ENCODE measurements at places on chromosomes 2 and 18.
A peak's percentile ranks its signal among the peaks of the same experiment; 100 is the strongest.

GRCh38 chr2:239233576-239233975, 167.2 kb downstream of the HDAC4 start:
- no peak for DNase-seq

- DNase-seq, result no peak
Observed at GRCh38 chr18:35467624-35468016, 30.1 kb downstream of the INO80C start.

DNA sequence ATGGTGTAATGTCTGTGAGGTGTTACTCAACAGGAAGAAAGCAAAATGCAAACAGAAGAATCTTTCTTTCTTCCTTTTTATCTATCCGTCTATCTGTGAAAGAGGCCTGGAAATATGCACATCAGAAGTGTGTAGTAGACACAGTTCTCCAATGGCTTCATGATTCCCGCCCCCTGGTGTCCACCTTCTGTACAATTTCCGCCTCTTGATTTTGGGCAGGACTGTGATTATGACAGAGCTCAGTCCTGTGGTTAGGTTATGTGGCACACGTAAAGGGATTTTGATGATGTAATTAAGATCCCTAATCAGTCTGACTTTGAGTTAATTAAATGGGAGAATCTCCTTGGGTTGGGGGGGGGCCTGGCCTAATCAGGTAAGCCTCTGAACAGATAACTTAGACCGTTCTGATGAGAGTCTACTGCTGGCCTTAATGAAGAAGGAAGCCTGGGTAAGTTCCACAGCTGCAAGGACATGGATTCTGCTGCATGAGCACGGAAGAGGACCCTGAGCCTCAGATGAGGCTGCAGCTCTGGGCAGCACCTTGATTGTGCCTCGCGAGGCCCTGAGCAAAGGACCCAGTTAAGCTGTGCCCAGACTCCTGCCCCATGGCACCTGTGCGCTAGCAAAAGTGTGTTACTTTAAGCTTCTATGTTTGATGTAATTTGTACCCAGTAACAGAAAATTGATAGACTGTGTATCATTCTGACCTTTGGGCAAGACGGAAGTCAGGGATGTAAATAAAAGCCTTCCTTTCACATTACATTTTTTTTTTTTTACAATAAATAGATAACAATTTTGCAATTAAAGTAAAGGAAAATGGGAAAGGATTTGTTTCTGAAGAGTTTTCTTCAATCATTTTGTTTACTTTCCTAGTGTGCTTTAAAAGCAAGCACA, 11.3 kb upstream of the KCNF1 start:
- DNase-seq, result peak; percentile 38

DNA sequence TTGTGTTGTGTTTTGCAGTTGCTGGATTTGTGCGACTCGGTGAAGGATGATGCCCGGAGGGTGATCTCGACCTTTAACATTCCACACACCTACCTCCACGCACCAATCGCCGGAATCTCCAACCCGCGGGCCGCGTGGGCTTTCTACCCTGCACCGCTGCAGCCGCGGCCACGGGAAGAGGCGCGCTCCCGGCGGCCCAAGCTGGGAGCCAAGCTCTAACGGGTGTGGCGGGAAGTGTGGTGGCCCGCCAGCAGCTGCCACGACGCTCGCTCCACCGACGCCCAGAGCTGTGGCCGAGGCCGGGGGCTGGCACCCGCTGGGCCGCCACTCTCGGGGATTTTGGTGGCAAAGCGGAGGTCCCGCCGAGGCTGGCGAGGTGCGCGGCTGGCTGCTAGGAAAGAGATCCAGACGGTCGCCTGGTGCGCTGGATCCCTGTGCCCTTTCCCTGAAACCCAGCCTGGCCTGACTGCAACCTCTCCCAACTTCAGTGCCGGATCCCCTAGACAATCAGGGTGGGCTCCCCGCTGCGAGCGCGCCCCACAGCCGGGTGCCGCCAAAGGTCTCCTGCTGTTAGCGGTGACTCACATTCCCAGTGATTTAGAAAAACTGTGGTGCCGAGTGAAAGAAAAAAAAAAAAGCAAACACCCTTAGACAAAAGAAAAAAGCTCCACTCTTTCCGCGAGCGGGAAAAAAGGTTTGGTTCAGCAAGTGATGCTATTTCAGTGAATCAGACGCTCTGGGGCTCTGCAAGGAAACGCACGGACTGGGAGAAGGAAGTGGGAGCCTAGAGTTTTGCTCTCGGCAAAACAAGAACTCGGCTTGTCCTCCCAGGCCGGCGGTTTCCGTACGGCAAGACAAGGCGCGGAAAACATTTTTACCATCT, 2.9 kb upstream of the BCL2L11 start:
- peak; percentile 67 for DNase-seq

DNA sequence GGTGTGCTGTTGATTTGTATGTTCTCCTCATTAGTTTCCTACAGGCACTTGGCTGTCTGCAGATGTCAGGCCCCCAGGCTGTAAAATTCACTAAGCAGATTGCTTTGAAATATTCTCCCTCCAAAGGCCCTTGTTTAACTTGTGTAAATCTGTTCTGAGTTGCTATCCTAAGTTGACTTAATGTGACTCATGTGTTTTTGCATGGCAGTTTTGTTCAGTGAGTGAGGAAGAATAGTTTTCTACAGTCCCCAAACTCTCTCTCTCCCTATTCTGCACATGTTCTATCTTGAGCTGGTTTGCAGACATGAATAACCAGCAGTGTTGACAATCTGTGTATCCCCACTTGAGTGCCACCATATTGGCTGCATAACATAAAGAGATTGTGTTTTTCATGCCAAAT, 1005.4 kb upstream of the DDX18 start:
- no peak for DNase-seq

- no peak for DNase-seq
Observed at GRCh38 chr2:197054437-197054836, 127.9 kb upstream of the PGAP1 start.

DNA sequence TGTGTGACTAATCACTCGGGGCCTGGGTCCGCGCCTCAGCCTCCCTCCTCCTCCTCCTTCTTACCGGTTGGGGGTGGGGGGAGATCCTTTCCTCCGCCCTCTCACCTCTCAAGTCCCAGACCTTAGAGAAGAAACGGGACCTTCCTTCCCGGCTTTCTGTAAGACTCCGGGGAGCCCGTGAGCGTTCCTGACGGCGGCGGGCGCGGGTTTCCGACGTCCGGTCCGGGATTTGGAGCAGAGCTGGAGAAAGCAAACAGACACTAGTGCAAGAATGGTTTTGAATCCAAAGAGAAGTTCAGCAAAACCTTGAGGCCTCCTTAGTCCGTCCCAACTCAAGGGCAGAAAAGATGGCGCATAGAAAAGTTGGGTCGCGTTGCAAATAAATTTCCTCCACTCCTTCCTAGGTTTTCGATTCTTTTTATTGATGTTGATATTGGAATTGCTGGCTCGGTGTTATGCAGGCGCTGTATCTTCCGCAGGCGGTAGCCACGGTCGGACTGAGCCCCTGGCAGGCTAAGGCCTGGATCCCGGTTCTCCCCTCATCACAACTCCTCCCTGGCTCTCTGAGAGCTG, 2.0 kb downstream of the DLX1 start:
- no peak for DNase-seq

DNA sequence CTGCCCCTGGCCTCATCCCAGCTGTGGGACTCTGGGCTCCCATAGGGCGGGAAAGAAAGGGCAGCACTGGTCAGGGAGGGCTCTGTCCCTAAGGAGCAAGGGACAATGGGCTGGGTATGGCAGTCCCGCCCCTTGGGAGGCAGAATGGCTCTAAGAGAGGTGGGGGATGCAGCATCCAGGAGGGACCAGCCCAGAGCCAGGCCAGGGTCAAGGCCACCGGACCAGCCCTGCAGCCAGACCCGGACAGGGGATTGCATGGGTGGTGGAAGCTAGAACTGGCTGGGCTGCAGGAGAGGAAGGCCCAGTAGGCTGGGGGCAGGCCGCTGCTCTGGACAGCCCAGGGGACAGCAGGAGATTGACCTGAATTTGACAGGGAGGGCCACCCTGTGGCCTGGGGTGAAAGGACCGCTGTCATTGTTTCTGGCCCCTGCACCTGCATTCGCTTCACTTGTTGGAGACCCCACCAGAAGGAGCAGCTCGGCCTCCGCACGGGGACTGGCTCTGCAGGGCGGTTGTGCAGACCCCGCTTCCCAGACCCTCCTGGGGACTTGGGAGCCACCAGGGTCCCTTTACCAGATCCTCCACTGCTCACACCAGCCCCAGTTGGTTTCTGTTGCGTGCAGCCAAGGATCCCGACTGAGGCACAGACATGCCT, 14.6 kb downstream of the RAMP1 start:
- DNase-seq, result no peak

DNA sequence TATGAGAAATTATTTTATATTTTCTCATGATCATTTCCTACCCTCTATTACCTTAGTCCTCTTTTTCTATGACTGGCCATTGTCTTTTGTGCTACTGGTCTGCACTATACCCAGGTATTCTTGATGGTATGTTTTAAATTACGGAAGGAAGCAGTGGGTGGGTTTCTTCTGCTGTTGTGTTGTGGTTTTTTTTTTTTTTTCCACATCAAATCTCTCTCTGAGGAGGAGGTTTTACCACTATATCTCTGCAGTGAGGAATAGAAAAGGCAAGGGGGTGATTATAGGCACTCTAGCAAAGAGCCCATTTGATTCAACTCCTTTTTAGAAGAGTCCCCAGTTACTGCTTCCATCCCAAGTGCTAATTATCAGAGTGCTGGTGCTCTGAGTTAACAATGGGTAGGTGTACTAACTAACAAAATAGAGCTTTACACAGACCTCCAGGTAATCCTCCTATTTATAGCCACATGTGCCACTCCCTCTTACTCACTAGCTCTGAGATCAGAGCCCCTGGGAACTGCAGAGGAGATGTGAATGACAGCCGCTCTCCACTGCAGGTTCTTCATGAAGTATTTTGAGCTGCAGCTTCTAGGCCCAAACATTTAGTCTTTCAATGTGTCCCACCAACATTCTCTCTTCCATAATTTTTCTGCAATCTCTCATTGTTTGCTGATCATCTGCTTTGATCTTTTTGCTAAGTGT, 301.6 kb upstream of the GULP1 start:
- no peak for DNase-seq

DNA sequence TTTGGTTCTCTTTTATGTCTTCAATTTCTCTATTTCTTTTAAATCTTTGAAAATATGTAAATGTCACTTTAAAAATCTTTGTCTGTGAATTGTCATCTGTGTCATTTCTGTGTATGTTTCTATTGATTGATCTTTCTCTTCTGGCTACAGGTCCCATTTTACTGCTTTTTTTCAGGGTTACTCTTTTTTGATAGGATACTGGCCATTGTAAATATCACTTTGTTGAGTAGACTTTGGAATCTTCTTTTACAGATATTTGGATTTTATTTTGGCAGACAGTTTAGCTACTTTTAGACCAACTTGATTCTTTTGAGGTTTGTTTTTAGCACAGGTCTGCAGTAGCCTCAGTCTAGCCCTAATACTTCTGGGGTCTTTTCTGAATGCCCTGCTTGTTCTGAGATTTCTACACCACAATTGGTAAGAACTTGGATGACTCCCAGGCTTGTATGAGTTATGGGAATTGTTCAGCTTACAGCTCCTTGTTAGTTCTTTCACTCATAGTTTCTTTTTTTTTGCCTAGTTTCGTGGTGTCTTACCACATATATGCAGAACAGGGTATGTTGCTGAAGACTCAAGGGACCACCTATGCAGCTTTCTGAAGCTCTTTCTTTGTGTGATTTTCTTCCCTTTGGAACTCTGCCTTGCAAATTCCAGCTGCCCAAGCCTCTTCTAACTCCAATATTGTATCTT, 122.2 kb downstream of the QPCT start:
- DNase-seq, result peak; percentile 30

DNA sequence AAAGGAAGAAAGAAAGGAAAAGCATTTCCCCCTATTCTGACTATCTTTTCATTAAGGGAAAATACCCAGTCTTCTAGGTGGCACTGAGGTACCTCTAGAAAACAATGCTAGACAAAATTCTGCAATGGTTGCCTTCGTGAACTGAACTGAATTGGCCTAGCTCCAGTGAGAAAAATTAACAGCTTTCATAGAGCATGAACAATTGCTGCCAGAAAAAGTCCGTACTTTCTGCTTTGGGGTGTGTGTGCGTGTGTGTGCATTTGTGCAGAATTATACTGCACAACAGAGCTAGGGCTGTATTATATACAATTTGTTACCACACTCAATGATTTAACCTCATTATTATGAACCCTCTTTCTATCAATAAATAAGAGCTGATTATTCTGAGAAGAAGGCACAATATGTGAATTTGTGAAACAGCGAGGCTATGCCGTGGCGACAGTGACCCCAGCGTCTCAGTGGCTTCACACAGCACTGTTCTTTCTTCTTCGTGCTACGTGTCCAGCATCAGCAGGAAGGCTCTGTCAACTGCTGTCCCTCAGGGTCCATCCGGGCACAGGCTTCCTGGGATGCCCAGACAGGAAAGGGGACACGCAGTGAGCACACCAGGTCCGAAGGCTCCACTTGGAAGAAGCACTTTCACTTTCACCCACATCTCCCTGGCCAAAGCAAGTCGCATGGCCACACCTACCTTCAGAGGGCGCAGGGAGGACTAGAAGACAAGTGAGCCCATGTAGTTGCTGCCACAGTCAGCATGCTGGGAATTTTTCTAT, 47.5 kb downstream of the PTGR3 start:
- peak; percentile 9 for DNase-seq

GRCh38 chr18:50749945-50750344, 69.9 kb downstream of the MRO start:
- no peak for DNase-seq

DNA sequence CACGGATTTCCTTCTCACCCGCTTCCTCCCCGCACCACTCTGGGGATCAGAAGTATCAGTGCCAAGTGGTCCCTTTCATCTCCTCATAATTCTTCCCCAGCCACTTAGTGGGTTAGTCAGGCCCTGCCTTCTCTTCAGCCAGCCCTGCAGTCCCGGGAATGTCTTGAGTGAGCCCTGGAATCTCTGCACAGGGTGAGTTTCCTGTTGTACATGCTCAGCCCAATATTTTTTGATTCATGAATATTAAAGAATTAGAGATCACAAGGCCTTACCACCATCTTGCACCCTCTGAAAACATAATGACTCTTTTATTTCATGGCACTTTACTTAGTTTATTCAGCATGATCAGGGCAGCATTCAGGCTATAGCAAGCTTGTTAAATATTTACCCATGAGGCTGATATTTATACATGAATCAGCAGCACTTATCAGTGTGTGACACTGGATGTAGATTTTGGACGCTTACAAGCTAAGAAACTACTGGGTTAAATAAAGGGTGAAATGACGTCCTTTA, 159.4 kb upstream of the FOSL2 start:
- peak; percentile 79 for DNase-seq

DNA sequence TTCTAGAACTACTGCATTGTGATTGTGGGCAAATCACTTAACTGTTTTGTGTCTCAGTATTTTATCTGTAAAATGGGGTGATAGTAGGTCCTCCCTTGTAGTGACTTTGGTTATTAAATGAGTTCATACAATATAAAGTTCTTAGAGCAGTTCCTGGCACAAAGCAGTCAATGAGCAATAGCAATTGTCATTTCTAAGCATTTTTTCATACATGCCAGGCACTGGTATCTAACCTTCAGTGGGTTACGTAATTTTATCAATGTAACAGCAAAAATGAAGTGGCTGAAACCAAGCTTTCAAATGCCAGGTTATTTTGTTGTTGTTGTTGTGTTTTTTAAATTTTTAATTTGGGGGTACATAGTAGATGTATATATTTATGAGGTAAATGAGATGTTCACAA, 401.9 kb downstream of the MEIS1 start:
- DNase-seq, result no peak

- no peak for DNase-seq
Observed at GRCh38 chr2:121242976-121243375, 42.0 kb downstream of the TFCP2L1 start.

- no peak for DNase-seq
Observed at GRCh38 chr2:47155091-47155876, at the start of gene STPG4. TSS of gene STPG4 (minus strand) at chr2:47155308. CDS start at chr2:47155251, 57 bp downstream.
